ENCODE measurements at places on chromosomes 3 and 15.

GRCh38 chr3:52270252-52270754 is 8.1 kb downstream of the WDR82 start:
- DNase-seq: no peak

GRCh38 chr3:110528305-110529121 is 543.1 kb upstream of the NECTIN3 start:
- DNase-seq: no peak

GRCh38 chr3:165185707-165186327 is 10.4 kb downstream of the SLITRK3 start:
- peak; percentile 67 for DNase-seq

GRCh38 chr3:123795471-123796251 is 88.5 kb downstream of the MYLK start:
- no peak for DNase-seq

DNA sequence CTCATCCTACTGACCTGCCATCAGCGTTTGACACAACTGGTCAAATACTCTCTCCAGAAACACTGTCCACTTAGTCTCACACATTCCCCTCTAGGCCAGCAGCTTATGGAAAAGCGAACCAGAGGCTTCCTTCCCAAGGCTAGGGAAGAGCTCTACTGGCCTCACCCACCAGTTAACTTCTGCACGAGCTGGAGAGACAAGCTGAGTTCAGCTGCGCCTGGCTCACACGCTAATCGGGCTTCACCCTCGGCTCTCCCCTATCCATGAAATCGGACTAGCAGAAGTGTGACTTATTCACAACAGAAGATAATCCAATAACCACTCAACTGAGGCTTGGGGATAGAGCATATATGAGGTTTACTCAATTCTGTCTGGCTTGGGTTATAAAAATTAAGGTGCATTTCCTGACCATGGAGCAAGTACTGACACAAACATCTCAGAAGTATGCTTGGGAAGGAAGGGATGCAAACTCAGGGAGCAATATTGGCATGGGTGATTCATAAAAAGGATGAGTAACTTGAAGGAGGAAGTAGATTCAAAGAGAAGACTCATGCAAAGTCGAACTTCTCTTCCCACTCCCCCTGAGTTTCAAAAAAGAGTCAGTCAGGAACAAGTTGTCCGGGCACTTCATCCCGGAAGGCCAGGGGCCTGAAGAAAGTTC is 73.1 kb downstream of the XXYLT1 start:
- DNase-seq: no peak
